ENCODE measurements at places on chromosomes 5 and 9. TPM values are rescaled to one million over a fixed set of nuclear protein-coding genes. Genes with fewer than 3 reads are reported as not detected.

DNA sequence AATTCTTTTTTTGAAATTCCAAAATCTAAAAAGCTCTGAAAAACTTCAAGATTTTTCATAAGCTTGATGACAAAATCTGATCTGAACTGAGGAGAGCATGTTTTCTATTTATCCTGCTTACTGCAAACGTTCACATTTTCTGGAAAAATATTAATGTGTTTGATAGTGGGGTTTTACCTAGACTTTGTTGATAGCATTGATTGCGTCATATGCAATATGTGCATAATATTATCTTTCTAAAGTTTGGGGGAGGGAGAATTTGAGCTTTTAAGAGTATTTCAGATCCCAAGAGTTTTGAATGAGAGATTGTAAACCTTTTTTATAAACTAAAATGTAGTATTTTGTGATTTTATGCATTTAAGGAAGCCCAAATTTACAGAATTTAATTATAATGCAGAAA lies 62.8 kb upstream of the CDH6 start:
- DNase-seq: no peak

DNA sequence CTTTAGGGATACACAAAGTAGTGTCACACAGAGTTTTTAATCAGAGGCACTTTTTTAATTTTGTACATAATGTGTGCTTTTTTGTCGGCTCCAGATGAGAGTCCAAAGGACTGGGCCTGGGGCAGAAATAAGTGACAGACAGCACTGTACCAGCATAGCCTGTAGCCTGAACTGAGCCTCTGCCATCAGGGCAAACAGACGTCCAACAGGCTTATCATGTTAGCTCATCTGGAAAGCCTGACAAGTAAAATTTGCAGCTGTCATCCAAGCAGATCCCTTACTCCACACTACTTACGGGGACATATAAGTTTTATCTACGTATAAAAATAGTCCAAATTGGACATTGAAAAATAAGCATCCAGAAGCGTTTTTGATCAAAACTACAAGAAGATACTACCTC lies 233.1 kb upstream of the GAS1 start:
- no peak for DNase-seq

- no peak for DNase-seq
These were observed 617.5 kb upstream of the GRIN3A start for GRCh38 chr9:102355982-102356381.

DNA sequence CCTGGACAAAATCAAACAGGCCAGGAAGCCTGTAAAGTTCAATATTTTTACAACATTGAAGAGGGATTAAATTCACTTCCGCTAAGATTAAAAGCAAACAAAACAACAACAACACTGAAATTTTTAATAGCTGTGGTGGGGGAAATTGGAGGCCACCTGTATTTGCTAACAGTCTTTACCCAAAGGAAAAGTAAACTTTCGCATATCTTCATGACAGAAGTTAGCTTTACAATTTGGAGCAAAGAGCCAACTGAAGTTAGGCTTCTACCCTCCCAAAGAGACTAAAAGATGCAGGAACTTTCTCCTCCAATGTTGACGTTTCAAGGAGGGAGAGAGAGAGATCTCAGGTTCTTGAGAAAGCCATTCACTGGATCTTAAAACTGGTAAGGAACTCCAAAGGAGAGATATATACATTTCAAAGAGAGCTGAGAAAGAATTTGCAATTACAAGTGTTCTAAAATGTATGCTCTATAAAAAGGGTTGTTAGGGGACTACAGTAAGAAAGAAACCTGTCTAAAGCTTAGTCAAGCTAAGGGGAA lies 349.2 kb upstream of the CDH9 start:
- no peak for DNase-seq

DNA sequence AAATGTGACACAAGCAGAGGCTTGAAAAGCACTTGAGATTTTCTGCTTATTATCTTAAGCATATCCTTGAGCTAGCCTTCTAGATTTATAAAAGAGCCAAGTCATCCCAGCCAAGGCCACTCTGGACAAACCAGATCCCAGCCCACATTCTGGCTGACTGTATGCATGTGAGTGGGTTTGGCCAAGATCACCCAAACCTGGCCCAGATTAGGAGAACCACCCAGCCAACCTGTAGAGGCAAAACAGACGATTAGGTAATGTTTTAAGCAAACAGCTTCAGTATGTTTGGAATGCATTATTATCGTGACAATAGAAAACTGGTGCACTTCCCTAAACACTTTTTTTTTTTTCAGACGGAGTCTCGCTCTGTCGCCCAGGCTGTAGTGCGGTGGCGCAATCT lies 151.9 kb downstream of the SPATA31D1 start:
- DNase-seq: no peak

DNA sequence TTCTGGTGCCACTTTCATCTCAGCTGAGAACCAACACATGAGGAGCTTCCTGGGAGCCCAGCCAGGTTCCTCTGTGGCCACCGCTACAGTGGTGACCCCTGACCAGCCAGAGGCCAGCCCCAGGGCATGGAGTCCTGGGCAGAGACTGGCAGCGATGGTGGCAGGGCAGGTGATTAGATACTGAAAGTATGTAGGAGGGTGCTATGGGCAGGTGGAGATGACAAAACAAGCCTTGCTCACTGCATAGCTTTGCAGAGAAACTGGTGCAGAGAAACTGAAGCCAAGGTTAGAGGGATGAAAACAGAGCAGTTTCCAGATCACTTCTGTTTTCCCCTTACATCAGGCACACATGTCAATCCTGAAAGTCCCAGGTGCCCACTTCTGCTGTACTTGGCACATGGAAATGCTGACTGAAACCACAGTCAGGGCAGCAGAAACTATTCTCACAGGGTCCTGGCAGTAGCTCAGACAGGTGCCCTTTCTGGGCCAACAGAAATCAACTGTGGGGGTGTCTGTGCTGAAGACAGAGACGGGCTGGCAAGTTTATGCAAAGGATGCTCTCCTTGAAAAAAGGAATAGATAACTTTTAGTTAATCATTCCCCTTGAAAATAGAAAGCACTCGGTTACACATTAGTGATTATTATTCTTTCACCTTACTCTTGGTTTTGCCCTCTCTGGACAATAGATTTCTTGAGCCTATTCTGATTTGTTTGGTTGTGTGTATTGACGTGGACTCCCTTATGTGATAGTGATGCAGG lies 90.3 kb downstream of the ANKRD55 start:
- DNase-seq: no peak

Gene OR1J2
- not detected for total RNA-seq

Gene ANKDD1B
- not detected for total RNA-seq

Measured in left cardiac atrium (tissue), 4 donors.